ENCODE measurements at places on chromosomes 6 and 20.
A peak's percentile ranks its signal among the peaks of the same experiment; 100 is the strongest.

DNA sequence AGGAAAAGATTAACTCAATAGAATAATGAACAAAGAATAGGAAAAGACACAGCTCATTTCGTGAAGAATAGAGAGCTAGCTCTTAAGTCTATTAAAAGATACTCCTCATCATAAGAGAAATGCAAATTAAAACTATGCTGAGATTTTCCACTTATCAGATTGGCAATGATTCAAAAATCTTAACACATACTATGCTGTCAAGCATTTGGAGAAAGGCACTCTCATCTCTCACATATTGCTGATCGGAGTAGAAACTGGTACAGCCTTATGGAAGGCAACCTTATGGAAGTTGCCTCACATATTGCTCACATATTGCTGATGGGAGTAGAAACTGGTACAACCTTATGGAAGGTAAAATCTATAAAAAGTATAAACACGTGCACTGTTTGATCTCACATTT lies 21.4 kb upstream of the PLAGL1 start:
- DNase-seq, result no peak

GRCh38 chr6:46052479-46052878 lies 36.8 kb upstream of the CLIC5 start:
- no peak for DNase-seq

DNA sequence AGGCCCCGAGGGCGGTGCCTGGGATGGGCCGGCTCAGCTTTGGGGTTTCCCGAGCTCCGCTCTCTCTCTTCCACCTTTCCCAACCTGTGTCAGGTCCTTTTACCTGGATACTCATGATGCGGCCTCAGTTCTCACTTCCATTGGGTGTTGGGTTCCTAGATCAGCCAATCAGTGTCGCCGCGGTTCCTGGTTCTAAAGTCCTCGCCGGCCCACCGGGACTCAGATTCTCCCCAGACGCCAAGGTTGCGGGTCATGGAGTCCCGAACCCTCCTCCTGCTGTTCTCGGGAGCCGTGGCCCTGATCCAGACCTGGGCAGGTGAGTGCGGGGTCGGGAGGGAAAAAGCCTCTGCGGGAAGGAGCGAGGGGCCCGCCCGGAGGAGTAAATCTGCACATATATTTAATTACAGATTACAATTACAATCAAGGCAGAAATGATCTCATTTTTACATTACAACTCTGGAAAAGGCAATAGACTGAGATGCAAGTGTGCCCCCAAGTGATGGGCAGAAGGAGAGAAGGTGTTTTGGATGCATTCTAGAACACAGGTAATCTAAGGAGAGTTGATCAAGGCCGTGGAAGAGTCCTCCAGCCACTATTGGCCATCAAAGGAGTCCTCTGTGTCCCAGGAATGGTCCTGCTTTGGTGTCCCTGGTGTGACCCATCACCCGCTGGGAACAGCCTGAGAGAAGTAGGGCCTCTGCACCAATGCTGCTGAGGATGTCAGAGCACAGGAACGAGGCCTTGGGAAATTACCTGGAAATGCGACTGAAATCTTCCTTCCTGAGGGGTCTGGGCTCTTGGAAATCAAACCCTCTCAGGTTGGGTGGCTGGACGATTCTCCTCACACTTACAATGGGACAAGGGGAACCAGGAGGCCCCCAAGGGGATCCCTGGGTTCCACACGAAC lies 34.7 kb upstream of the MICB start:
- peak; percentile 88 for DNase-seq

- no peak for DNase-seq
These were observed 92.8 kb downstream of the MRPL14 start for GRCh38 chr6:44034391-44034861.

GRCh38 chr20:33373735-33374605 lies 27.3 kb downstream of the CDK5RAP1 start:
- no peak for DNase-seq

- no peak for DNase-seq
These were observed 186.4 kb downstream of the LRFN2 start for GRCh38 chr6:40400738-40401137.

DNA sequence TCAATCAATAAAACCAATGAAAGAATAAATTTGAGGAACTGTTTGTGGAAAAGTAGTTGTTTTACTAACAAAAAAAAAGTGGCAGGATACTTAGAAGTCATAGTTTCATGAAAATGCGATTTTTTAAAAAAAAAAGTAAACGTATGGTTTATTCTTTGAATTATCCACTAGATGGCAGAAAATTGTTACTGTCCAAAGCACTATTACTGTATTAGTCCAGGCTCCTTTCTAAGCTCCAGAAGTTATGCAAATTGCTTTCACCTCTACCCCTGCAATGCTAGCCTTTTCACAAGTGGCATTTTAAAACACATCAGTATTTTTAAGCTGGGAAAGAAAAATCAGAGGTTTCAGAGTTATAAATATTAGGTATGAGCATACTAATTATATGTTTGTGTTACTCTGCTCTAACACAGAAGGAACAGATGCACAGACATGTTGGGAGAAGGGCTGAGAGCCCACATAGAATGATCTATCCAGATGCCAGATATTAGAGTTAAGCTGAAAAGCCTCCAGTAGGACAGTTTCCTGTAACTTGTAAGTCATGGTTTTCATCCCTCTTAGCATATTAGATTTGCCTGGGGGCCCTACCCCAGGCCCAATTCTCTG lies 63.9 kb downstream of the FHL5 start:
- DNase-seq, result no peak

DNA sequence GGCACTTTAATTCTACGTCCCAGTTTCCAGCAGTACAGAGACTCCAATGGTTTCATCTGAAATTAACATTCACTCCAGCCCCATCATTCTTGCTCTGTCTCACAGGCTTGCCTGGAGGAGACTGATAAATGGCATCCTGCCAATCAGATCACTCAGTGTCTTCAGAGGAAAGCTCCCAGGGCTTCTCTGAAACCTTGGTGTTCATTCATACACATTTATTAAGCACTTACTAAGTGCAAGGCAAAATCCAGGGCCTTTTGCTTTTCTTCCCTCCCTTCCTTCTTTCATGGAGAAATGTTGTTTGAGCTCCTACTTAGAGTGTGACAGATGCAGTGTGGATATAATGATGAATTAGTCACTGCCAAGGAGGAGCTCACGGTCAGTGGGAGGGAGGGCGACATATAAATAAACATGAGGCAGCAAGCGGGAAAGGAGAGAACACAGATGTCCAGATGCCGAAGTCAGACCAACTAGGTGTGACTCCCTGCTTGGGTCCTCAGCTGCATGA lies 106.7 kb upstream of the DTNBP1 start:
- no peak for DNase-seq

- DNase-seq, result no peak
These were observed 170.3 kb upstream of the AHI1 start for GRCh38 chr6:135667691-135668455.

GRCh38 chr6:13462458-13463327 lies 24.7 kb downstream of the GFOD1 start:
- no peak for DNase-seq

DNA sequence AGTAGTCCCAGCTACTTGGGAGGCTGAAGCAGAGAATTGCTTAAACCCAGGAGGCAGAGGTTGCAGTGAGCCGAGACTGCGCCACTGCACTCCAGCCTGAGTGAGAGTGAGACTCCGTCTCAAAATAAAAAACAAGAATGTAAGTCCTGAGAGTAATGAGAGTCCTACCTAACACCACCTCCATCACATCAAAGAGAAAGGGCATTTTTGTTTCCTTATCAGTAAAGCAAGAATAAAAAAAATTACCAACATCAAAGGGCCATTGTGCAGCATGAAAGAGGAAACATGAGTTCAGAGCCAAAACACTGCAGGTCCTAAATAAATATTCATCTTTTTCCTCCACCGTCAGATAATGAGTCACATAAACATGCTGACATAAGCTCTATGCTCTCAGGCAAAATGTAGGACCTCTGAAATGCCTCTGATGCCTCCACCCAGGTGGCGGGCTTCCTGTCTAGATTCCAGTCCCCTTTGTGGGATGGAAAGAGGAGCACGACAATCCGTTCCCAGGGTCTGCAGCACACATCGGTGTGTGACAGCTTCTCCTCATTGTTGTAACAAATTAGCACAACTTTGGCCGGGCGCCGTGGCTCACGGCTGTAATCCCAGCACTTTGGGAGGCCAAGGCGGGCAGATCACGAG lies 7.2 kb downstream of the ATP9A start:
- DNase-seq, result no peak

DNA sequence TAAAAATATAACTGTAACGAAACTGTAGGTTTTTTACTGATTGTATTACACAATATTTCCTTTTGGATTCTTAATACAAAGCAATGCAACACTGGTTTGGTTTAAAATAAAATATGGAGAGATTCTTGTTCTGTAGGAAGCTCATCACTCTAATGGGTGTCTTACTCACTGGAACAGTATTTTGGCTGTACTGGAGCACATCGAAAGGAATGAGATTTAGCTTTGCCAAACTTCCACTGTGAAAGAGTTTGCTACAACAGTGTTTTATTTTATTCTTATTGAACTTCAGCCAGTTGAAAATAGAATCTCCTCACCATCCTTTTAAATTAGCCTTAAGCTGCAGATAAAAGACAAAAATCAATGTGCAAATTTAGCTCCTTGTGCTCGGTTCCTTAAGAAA lies 230.7 kb upstream of the QKI start:
- DNase-seq, result no peak

- no peak for DNase-seq
These were observed 626.1 kb upstream of the ID4 start for GRCh38 chr6:19210849-19211590.

GRCh38 chr6:52510213-52510562 lies 66.7 kb downstream of the TRAM2 start:
- DNase-seq, result no peak

DNA sequence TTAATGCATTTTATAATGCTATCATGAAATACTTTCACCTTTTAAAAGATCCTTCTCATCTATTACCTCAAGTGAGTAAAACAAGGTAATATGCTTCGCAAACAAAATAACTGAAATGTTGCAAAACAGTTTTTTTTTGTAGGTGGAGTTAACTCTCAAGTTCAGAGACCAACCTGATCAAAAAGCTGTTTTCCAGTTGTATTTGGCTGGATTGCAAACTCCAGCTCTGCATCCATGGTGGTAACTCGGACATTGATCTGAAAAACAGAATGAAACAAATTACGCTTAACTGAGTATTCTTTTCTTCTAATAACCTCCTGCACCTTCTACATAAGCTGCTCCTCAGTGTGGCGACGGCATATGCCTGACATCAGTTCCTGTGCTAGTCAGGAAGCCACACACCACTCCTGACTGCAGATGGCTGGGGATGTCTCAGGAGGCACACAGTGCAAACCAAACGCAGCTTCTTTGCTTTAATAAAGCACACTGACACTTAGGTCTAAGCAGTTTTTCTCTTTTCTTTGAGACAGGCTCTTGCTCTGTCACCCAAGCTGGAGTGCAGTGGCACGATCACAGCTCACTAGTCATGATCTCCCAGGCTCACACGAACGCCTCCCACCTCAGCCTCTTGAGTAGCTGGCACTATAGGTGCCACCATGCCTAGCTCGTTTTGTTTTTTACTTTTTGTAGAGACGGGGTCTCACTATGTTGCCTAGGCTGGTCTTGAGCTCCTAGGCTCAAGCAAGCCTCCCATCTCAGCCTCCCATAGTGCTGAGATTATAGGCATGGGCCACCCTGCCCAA lies 29.9 kb downstream of the EZR start:
- DNase-seq, result peak; percentile 28

DNA sequence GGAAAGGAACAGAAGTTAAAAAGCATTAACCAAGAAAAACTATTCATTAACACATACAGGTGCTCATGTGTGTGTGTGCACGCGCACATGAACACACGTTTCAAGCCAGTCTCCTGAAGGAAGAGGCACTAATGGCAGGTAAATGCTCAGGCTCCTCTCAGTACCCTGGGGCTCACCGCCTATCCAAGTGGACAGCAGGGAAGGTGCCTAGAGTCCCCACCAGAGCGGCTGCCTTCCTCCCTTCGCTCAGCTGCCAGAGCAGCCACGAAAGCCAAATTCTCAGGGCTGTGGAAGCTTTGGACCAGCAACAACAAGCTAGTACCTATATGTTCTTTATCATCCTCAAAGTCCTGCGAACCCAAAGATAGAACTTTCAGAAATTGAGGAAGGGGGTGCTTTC lies 42.6 kb downstream of the PLCG1 start:
- DNase-seq, result no peak

- no peak for DNase-seq
These were observed 249.5 kb upstream of the KCNG1 start for GRCh38 chr20:51272401-51272800.

DNA sequence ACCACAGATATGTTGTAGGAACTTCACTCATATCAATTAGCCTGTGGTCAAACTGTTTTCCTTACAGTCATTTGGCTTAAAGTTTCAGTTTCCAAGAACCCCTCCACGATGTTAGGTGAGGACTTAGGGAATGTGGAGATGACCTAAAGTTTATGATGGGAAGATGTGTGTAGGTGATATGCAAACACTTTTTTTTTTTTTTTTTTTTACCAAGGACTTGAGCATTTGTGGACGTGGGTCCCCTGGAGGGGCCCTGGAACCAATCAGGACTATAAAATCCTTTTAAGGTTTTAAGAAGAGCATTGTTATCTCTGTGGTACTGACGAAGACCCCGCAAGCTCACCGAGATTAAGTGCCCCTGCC lies 478 bp upstream of the MTHFD1L start:
- no peak for DNase-seq

- DNase-seq, result no peak
These were observed 1371.5 kb downstream of the EPHA7 start for GRCh38 chr6:92047860-92048259.

GRCh38 chr20:20754714-20755113 lies 42.3 kb upstream of the RALGAPA2 start:
- DNase-seq, result no peak

GRCh38 chr20:32543570-32544259 lies 41.4 kb downstream of the NOL4L start:
- no peak for DNase-seq

DNA sequence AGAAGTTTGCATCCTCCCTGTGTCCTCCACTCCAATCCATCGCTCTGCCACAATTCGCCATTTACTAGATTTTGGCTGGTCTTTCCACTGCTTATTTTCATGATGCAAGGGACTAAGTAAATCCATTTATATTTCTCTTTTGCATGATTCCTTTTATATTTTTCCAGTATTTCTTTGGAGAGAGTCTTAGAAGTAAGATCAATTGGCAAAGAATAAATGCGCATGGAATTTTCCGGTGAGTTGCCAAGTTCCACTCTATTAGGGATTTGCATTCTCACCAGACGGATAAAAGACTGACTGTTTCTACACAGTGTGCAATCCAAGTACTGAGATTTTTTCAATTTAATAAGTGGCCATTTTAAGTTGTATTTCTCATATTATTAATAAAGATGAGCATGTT lies 91.7 kb upstream of the PHACTR3 start:
- DNase-seq, result no peak

- no peak for DNase-seq
These were observed 8.6 kb upstream of the DEFB110 start for GRCh38 chr6:50030350-50030749.
